ENCODE measurements at places on chromosomes 11 and 22.

DNA sequence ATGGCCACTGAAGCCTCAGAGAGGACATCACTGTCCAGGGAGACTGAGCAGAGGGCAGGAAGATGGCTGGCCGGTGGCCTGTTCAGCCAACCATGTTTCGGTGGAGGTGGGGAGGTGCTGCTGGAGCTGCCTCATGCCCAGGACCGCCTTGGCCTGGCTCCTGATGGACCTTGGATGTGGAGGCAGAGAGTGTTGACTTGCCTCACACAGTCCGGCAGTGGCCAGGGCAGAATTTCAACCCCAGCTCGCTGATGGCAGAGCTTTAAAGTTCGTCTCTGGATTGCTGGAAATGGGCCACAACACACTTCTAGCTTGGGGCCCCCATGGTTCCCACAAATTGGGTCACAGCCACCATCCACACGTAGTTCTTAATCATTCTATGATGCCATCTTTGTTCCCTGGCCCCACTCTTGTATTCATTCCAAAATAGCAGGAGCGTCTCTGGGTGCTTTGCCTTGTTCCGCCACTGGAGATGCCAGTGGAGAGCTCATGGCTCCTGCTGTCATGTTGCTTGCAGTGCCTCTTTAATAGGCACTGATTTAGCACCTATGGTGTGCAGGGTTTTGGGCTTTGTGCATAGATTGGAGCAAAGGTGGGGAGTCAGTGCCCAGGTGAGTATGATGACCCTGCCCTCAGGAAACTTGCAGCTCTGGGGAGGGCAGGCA, 5.6 kb downstream of the MAPK8IP1 start:
- DNase-seq: no peak

- DNase-seq: no peak
Observed at GRCh38 chr11:29314211-29314610, 702.6 kb downstream of the KCNA4 start.

DNA sequence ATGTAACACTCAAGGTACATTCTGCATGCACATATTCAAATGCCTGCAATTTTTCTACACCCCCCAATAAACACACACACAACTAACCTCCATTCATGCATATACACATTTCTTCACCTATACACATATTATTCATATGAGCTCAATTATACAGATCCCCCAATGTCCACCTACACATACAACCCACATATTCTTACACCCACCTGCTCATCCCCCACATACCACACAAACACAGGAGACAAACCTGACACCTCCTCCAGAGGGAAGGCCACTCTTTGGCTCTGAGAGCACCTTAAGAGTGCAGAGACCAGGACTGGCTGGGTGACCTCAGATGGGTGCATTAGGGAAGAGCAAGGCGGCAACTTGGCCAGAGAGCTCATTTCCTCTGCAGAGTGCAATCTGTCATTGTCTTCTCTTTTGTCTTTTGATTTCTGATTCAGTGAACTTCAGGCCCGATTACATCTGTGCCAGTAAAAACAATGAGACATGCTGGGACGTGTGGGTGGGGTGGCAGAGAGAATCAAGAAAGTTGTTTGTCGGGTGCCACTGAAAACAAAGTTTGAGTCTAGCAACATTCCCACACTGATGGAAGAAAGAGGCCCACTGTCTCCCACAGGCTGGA, 208.4 kb downstream of the NXPE2 start:
- DNase-seq: no peak

DNA sequence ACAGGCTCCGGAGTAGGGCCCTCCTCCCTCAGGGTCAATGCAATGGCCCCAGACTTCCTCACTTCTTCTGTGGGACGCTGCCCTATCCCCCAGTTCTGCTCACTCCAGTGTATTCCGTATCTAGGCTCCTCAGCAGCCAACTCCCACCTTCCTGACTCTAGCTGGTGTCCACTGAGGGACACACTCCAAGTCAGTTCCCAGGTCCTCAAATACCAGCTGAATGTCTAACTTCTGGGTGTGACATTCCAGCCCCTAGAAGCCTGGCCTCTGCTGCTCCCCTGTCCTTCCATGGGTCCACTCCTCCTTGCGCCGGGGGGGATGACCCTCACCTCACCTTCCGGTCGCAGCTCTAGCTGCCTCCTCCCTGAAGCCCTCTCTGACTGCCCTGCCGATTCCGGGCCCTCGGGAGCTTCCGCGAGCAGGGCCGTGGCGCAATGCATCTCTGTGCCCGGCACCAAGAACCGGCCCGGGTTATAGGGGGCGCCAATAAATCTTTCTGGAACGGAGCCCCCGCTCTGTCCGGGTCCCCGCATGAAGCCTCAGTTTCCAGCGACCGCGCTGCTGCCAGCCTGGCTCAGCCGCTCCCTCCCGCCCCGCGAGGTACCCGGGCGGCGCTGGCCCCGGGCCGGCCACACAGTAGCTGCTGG, 15.4 kb downstream of the BAD start:
- no peak for DNase-seq

GRCh38 chr22:17407643-17408042, 38.4 kb downstream of the CECR2 start:
- no peak for DNase-seq

Data from cortex of kidney (tissue), 1 donor.